HCT116 (cell line): ENCODE measurements at places on chromosomes 3 and 15. TPM values are rescaled to one million over a fixed set of nuclear protein-coding genes. Genes with fewer than 3 reads are reported as not detected.

GRCh38 chr3:160622263-160623045 is 54.5 kb upstream of the ARL14 start:
- H3K36me3 ChIP-seq, result no peaks in the 10 kb centered on the region
- H3K4me3 ChIP-seq, result no peak overlapping the region
- DNase-seq, result no peak
- no peak overlapping the region for H3K27ac ChIP-seq
- H3K4me1 ChIP-seq, result no peaks in the 10 kb centered on the region

FBXO40 gene
- total RNA-seq, result not detected

- DNase-seq, result no peak
- no peaks in the 10 kb centered on the region for H3K36me3 ChIP-seq
- no peaks in the 10 kb centered on the region for H3K4me1 ChIP-seq
Measured at GRCh38 chr3:110243081-110243480, 828.5 kb upstream of the NECTIN3 start.

DNA sequence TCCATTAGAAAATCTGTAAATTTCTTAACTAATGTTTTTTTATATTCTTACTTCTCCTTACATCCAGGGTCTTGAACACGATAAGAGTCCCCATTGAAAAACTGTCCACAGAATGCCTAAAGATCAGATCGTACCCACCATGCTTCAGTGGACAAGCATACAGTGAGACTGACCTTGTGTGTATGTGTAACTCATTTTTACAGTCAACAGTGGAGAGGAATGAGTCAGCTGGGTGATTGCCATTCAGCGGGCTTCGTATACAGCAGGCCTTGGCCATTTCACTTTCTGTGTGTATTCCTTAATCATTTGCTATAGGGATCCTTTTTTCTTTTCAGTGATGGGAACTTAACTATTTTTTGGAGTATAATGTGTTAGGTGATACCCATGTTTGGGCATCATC is 10.6 kb downstream of the PARP14 start:
- H3K4me3 ChIP-seq, result no peak overlapping the region
- no peaks in the 10 kb centered on the region for H3K27me3 ChIP-seq
- peaks cover 11% of the 10 kb centered on the region; the same call in 1 of the 2 replicates for H3K36me3 ChIP-seq
- H3K4me1 ChIP-seq, result no peaks in the 10 kb centered on the region
- no peak for DNase-seq
- no peak overlapping the region for H3K27ac ChIP-seq

DNA sequence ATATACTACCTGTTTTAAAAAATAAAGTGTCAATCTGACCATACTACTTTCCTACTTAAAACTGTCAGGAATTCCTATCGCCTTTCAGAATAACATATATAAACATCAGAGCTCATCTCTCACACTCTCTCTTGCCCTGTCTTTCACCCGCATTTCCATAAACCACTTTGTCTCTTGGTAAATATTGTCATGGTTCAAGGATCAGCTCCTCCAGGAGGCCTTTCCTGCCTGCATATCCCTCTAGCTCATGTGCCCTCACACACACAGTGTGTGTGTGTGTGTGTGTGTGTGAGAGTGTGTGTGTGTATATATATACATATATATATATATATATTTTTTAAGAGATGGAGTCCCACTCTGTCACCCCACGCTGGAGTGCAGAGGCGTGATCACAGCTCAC is 6.7 kb downstream of the SUMF1 start:
- no peaks in the 10 kb centered on the region for H3K27me3 ChIP-seq
- no peak for DNase-seq
- no peak overlapping the region for H3K4me3 ChIP-seq
- no peaks in the 10 kb centered on the region for H3K36me3 ChIP-seq
- no peak overlapping the region for H3K27ac ChIP-seq

- no peaks in the 10 kb centered on the region for H3K36me3 ChIP-seq
- no peaks in the 10 kb centered on the region for H3K27me3 ChIP-seq
- no peaks in the 10 kb centered on the region for H3K4me1 ChIP-seq
Measured at GRCh38 chr3:24972491-24972890, 455.6 kb upstream of the RARB start.
